ENCODE measurements at places on chromosomes 4 and X.

DNA sequence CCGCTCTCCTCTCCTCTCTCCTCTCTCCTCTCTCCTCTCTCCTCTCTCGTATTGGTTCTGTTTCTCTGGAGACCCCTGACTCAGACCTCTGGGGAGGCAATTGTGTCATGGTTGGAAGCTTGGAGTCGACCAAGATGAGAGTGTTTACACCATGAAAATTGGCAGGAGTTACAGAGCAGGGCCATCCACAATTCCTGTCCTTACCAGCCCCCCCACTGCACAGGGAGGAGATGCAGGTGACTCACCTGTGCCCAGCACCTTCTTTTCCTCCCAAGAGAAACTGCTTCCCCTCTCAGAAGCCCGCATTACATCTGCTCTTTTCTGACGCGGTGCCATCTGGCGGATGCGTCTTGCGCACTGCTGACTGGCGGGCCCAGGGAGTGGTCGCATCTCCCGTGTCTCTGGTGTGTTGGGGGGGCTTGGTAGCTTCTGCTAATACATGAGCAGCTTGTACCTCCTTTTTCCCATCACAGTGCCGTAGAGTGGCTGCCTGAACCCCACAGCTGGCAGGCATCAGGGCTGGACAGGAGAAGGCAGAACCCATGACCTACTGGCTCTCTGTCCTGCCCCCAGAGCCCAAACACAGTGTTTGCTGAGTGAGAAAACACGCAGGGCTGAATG is 31.4 kb upstream of the GPR78 start:
- no peak for DNase-seq

- DNase-seq = peak; percentile 82
Observed at GRCh38 chr4:77818073-77818601, 1.0 kb downstream of the CNOT6L start.

- DNase-seq = no peak
Observed at GRCh38 chrX:30876367-30876766, 12.7 kb downstream of the TAB3 start.

DNA sequence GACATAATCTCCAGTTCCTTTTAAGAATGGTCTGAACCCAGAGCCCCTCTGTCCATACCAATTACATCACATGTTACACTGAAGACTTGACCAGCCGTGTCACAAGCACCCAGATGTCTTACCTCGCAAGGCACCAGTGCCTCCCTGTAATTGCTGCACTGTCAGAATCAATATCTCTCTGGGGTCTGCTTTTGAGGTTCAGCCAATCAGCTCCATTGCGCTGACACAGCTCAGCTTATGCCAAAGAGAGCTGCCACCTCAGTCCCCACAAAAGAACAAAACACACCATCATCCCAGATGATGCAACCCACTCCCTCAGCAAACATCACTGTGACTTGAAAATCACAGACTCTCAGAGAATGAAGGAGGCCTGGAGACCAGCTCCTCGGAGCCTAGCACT is 82.5 kb upstream of the SORBS2 start:
- no peak for DNase-seq

DNA sequence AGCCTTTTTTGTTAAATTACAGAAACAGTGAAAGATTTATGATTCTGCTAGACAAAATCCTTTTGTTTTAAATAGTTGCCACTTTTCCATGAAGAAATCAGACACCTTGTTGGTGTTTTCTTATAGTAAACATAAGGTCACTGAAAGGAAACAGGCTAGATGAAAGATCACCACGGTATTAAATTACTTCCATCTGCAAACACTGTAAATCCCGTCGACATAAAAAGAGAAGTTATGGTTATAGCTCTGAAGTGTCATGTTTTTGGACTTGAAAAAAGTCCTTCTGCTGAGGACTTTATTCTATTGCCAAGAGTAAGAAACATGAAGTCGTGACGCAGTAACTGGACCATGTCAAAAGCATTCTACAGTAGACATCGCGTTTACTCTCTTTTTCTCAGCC is 567.6 kb upstream of the SLIT2 start:
- DNase-seq = no peak

DNA sequence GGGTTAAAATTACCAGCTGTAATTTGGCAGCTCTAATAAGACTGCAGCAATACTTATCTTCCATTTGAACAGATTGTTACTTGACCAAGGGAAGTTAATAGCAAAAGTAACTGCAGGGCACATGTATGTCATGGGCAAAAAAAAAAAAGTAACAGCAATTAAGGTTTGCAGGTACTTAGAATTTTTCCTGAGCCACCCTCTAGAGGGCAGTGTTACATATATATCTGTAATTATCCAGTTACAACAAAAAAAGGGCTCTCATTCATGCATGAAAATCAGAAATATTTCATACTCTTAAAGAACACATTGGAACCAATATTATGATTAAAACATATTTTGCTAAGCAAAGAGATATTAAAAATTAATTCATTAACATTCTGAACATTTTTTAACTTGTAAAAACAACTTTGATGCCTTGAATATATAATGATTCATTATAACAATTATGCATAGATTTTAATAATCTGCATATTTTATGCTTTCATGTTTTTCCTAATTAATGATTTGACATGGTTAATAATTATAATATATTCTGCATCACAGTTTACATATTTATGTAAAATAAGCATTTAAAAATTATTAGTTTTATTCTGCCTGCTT is 25.1 kb downstream of the XIAP start:
- peak; percentile 53 for DNase-seq

DNA sequence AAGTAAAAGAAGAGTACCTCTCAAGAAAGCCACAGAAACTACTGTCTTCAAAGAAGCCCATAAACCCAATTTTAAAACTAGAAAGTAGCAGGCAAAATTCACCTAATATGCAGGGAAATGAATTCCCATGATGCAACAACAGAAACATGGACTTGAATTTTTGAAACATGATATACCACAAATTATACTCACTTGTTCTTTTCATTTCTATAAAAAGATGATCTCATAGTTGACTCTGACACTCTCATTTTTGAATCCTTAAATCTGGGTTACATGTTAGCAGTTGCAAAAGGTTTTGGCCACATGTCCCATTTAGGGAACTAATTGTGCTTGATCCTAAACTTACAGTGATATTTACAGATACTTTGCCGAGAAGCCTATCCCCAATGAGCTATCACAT is 1130.8 kb downstream of the FAT4 start:
- DNase-seq = no peak

DNA sequence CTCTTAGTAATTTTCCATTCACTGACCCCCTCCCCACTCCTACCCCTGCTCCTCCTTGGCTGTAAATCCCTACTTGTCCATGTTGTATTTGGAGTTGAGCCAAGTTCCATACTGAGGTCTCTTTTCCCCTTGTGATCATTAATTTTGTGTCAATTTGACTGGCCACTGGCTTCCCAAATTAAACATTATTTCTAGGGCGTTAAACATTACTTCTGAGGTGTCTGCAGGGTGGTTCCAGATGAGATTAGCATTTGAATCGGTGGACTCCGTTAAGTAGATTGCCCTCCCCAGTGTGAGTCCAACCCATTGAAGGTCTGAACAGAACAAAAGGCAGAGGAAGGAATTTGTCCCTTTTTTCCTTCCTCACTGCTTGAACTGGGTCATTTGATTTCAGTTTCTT is 25.7 kb downstream of the SLC39A8 start:
- DNase-seq = no peak

- no peak for DNase-seq
Observed at GRCh38 chr4:15668566-15669435, 12.8 kb upstream of the FAM200B start.

GRCh38 chrX:41971346-41971745 is 48.0 kb upstream of the CASK start:
- DNase-seq = no peak

DNA sequence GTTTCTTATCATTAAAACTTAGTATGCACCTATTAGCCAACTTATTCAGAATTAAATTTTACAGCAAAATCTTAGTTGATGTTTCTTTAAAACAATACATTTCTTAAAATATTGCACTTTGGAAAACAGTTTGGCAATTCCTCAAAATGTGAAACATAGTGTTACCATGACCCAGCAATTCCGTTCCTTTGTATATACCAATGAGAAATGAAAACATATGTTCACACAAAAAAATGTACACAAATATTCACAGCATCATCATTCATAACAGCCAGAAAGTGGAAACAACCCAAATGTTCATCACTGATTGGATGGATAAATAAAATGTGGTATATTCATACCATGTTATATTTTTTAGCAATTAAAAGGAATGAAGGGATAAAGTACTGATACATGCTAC is 50.2 kb downstream of the WDR44 start:
- no peak for DNase-seq

- no peak for DNase-seq
Observed at GRCh38 chr4:90128961-90129495, 1.8 kb downstream of the CCSER1 start.

GRCh38 chr4:131499141-131499873 is 1649.8 kb upstream of the PCDH10 start:
- no peak for DNase-seq

DNA sequence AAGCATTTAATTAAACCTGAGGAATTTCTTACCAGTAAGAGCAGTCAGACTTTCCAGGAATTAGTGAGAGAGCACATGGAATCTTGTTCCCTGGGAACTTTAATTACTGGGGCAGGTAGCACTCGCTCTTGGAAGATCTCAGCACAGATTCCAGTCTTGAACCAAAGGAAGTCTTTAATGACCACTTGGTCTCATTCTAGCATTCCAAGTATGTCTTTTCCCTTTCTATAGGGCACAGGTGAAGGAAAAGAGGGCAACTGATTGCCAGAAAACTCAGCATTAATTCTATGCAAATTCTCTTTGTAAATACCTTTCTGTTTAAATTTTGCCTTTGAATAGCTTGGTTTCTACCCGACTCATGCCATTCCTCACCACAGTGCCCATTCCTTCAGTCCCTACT is 236.6 kb downstream of the LDB2 start:
- no peak for DNase-seq

- DNase-seq = no peak
Observed at GRCh38 chr4:68658672-68659071, 11.8 kb downstream of the UGT2B15 start.

DNA sequence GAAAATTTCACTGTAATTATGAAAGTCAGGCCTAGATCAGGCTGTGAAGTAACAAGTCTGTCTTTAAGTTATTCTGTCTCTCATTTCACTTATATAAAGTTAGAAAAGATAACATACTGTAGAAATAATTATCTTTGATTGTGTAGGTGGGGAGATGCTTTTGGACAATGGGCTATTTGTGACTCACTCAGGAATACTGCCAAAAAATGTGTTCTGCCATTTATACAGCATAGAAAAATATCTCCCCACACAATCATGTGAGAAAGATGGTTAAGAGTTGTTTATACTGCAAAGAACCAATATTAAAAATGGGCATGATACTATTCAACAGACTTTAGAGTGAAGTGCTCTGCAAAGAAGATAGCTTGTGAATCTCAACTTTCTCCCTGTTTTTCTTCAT is 95.0 kb upstream of the GABRA2 start:
- DNase-seq = no peak

GRCh38 chrX:633043-633984 is 2.7 kb downstream of the SHOX start:
- DNase-seq = no peak

DNA sequence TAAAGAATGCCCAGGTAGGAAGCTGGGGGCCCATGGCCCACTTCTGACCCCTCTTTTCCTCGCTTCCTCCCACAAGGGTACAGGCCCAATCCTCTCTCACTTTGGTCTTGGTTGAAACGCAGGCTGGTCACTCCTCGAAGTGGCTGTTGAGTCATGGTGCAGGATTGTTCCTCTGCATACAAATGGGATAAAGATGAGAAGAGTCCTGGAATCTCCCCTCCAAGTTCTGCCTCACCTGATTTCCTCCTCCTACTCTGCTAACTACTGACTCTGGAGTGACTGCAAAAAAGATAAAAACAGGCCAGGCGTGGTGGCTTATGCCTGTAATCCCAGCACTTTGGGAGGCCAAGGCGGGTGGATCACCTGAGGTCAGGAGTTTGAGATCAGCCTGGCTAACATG is 1.7 kb downstream of the WDR45 start:
- DNase-seq = no peak

DNA sequence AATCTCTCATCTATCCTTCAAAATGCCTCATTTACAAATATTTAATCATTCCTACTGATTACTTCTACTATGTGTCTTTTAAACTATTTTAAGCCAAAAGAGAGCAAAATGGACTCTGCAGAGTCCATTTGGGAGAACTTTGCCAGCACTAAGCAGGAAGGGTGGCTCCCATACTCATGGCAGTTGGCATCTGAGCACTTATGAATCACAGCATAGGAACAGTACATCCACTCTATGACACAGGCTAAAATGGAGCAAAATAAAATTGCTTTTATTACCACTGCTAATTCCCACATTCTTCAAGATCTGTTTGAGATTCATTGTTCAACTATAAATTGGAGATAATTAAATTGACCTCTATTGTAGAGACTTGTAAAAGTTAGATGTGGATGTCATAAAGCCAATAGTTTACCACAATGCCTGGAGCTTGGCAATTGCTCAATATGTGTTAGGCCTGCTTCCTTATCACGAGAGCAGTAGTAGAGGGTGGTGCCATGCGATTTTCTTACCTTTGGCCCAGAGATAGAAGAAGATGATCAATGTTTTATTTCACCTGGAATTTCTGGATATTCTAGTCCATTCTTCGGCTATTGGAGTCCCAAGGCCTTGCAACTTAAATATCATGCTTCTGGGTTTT is 19.1 kb downstream of the HPGD start:
- DNase-seq = no peak

DNA sequence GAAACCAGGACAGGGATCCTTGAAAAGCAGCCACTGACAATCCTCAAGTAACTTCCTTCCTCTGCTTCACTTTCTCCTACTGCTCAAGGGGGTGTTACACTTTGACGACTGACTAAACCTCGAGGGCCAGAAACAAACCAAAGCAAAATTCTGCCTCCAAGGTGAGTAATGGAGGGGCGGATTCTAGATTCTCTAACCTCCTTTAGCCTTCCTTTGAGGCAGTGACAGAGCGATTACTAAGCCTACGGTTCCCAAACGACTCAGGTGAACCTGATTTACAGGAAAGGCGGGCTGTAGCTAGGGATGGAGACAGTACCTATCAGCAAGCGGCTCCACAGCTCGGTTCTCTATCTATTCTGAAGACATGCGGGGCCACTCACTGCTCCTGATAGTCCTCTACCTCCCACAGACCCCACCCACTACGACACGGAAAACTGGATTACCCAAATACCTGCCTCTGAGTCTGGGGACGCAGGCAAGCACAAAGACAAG is 487 bp downstream of the TBCK start:
- peak; percentile 21 for DNase-seq

DNA sequence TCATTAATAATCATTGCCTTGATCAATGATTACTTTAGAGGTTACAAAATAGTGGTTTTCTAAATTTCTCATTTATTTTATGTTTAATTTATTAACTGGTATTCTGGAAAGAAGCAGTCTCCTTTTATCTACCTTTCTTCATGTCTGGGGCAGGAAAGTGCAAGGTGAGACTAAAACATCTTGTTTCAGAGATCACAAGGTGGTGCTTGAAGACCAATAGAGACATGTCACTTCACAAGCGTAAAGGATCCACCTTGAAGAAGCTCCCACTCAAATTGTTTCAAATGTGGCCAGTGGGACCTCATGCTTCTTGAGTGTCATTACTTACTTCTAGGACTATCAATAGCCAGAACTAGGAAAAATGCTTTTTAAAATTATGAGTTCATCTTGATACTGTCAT is 1568.7 kb downstream of the RPA4 start:
- no peak for DNase-seq

Data from inflammatory macrophage (primary cell).